ENCODE measurements at places on chromosomes 16 and 17.

- no peak for DNase-seq
Measured at GRCh38 chr16:2852731-2853507, 5.1 kb downstream of the PRSS22 start.

DNA sequence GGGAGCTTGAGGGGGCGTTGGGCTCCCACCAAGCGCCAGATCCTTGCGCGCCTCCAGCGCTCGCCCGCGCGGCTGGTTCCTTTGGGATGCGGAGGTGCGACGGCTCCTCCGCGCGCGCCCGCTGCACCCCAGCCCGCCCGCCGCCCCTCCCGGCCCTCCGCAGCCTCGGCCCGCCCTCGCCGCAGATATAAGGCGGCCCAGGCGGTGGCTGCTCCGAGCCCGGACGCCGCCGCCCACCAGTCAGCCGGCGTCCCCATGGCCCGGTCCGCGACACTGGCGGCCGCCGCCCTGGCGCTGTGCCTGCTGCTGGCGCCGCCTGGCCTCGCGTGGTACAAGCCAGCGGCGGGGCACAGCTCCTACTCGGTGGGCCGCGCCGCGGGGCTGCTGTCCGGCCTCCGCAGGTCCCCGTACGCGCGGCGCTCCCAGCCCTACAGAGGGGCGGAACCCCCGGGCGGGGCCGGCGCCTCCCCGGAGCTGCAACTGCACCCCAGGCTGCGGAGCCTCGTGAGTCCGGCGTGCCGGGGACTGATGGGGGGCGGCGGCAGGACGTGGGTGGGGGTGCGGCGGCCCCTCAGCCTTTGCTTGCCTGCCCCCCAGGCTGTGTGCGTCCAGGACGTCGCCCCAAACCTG, at the start of gene NPB:
Gene NPB (plus strand): TSS at position 216 of the 630 bp plus-strand sequence. CDS start 40 bp downstream, at position 256.
- no peak for DNase-seq

DNA sequence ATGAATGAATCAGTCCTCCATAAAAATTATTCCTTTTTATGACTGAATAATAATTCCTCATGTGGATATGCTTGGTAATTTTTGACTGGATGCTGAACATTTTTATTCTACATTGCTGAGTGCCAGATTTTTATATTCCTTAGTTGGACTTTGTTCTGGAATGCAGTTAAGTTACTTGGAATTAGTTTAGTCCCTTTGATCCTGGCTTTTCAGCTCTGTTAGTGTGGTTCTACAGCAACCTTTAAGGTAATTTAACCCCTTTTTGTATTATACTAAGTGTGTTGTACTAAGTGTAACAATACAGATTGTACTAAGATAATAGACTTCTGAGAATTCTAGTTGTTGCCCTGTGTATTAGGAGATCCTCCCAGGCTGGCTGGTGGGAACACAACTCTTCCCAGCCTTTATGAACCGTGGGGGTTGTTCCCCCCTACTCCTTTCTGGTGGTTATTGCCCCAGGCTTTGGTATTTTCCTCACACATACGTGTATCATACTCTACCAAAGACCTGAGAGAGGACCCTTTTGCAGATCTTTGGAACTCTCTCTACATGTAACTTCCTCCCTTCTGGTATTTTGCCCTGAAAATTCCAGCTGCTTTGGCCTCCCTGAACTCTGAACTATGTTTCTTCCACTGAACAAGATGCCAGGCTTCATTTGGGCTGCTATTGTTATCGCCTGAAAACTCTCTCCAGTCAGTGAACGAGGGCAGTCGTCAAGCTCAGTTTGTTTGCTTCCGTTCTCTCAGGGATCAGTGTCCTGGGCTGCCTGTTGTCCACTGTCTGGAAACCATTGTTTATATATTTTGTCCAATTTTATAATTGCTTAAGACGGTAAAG, 30.5 kb downstream of the TANGO6 start:
- DNase-seq, result no peak

GRCh38 chr17:57603546-57603945, 141.6 kb downstream of the CCDC182 start:
- no peak for DNase-seq

DNA sequence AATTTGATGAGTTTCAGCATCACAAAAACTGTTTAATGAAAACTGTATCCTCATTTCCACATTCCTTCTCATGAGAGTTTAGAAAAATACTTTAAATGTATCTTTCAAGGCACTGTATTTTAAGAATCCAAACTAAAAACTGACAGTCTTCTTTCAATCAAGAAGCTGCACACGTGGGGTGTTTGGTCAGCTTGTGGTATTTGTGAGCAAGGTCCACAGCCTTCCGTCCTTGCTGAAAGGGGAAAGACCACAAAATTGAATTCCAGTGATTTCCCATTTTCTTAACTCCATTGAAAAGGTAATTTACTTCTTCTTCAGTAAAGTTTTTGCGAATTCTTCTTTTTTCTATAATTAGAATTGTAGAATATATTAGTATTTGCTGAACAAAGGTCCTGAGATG, 3.4 kb upstream of the DYNC1LI2 start:
- DNase-seq, result no peak

DNA sequence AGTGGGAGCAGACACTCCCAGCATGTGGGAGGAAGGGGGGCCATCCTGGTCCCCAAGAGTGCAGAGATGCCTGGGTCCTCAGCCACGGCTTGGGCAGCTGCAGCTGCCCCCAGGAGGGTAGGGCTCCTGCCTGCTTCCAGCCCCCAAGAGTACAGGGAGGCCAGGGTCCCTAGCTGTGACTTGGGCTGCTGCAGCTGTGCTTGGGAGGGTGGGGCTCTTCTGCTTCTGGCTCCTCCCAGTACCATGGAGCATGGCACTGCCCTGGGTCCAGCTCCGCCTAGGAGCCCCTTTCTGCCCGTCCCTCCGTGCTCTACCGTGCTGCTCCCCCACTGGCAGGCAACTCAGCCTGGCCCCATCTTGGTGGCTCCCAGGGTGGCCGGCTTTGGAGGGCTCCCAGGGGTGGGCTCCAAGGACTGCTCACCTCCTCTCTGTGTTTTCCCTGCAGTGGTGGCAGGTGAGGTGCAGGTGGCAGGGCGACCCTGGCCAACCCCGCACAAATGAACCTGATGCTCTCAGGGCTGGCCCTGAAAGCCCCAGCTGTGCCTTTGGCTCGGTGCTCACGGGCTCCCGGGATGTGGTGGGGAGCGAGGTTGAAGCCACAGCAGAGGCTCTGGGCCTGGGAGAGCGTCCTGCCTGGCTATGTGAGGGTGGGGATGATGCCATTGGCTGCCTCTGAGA, 18.5 kb upstream of the USP22 start:
- DNase-seq, result no peak

GRCh38 chr16:88459366-88460073, 6.4 kb downstream of the ZFPM1 start:
- DNase-seq, result no peak

Data from stimulated activated CD4-positive, alpha-beta T cell treated with anti-CD3 and anti-CD28 coated beads, Interleukin-12 subunit alpha, Interleukin-12 subunit beta, amount 100 ng/mL, for 4 hours (primary cell).